NCI-H1092 (cell line): ENCODE measurements at places on chromosomes 11 and 22.
A peak's percentile ranks its signal among the peaks of the same experiment; 100 is the strongest.

DNA sequence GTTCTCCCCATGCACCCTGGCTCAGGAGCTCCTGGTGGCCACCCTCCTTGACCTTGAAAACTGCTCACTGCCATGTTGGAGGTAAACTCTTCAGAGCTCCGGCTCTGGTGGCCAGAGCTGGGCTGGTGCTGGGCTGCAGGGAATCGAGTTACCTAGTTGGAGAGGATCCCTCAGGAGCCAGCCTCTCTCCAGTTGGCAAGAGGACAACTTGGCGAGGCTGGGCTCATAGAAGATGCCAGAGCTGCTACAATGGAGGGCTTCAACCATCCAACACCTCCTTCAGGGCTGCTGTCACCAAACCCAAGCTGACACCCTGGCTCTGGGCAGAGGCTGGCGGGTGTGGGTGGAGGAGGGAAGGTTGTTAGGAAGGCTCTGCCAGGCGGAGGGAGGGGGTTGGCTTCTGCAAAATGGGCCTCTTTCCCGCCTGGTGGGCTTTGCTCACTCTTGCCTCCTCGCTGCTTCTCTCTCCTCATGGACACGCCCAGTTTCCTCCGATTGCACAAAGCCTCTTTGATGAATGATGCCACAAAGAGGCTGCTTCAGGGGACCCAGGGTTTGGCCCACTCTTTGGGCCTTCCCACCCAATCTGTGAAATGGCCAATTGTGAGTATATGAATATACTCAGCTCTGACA, 53.1 kb downstream of the THAP12 start:
- DNase-seq, result peak; percentile 17

DNA sequence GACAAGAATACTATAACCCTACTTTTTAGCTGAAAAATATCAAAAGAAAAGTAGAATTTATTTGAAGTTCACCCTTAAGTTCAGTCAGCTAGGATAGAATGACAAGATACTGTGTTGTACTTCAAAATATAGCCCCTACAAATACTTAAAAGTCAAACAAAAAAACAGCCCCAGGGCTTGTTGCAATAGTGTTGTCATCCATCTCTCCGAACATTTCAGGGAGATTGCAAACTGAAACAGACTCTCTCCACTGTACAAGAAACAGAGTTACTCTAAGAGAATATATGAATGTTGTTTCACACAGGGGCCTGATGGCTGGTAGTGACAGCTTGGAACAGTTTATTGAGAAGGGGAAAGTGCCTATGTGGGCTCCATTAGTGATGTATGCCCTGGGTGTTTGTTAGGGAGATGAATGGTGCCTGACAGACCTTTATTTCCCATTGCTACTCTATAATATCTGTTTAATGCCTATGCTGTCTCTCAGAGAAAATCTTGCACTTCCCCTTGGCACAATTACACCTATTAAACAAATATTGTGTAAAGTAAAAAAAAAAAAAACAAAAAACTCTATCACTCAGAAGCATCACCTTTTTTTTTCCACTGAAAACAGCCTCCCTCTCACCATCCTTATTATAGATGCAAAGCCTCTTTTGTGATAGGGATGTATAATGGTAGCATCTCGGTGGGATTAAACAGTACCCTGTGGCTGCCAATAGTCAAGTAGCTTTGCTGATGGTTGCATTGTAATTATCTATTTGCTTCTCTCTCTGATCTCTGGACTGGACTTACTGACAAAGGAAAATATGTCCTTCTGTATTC, 506.3 kb upstream of the LUZP2 start:
- DNase-seq, result no peak

- peak; percentile 0 for DNase-seq
These were observed 1.7 kb upstream of the LRRC4C start for GRCh38 chr11:41461057-41461681.

- DNase-seq, result no peak
These were observed 98.2 kb upstream of the CHORDC1 start for GRCh38 chr11:90321018-90321417.

- peak; percentile 80 for DNase-seq
These were observed 761 bp upstream of the TMEM25 start for GRCh38 chr11:118530180-118530682.

DNA sequence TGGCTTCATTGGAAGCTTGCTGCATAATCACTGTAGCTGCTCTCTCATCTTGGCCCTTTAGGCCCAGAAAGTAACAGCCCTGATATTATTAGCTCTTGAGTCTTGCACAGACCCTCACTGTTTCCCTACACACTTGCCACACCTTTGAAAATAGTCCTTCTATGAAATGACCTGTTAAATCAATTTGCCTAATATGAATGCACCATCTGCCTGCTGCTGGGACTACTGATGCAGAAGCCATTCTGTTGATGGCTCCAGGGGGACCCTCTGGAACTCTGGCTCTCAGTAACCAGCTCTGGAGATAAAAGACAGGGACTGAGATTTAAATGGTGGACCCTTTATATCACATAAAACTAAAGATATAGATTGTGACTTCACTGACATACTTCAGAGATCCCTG, 14.7 kb upstream of the AMPD3 start:
- DNase-seq, result no peak

GRCh38 chr11:104332110-104332509, 168.2 kb upstream of the PDGFD start:
- no peak for DNase-seq

DNA sequence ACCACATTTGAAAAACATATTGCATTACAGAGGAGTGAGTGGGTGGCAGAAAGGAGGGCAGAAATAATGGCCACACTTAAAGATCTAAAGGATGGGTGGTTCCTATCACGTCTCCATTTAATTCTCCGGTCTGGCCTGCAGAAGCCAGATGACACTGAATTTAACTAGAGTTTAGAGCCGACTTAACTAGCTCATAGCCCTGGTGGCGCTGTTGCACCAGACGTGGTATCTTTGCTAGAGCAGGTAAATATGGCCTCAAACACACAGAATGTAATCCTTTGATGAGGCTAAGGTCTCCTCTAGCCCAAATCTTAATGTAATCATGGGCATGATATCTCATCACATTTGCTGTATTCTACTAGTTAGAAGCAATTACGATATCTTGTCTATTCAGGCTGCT, 51.5 kb upstream of the GAL start:
- DNase-seq, result peak; percentile 43
